ENCODE measurements at places on chromosomes 7 and 10.

DNA sequence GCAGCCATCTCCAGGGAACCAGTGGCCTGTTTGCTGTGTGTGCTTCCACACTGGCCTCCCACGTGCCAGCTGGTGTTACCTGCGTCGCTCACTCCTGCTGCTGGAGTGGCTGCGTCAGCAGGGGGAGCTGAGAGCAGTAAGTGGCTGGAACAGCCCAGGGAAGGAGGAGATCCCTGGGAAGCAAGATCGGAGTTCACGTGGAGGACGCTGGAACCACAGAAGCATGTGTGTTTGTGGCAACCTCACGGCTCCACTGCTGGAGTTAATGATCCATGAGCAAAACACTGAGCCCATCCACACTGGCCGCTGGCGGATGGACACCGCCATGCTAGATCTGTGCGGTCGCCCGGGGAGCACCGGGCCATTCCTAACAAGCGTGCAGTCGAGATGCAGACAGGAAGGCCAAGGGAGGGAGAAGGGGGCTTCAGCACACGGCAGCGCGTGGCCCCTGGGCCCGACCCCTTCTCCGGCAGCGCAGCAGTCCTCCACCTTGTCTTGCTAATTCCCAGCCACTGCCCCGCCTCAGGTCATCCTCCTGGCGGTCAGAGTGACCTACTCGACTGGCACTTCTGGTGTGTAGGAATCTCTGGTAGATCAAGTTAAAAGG lies 68.5 kb upstream of the EEPD1 start:
- no peaks in the 10 kb centered on the region for H3K27me3 ChIP-seq
- no peak overlapping the region for H3K4me3 ChIP-seq
- no peak overlapping the region for H3K27ac ChIP-seq

- no peak overlapping the region for H3K27ac ChIP-seq
- H3K4me1 ChIP-seq = no peaks in the 10 kb centered on the region
- no peaks in the 10 kb centered on the region for H3K27me3 ChIP-seq
- peaks cover 28% of the 10 kb centered on the region for H3K36me3 ChIP-seq
- no peak overlapping the region for H3K4me3 ChIP-seq
These were observed 249.2 kb downstream of the ADK start for GRCh38 chr10:74400186-74400585.

DNA sequence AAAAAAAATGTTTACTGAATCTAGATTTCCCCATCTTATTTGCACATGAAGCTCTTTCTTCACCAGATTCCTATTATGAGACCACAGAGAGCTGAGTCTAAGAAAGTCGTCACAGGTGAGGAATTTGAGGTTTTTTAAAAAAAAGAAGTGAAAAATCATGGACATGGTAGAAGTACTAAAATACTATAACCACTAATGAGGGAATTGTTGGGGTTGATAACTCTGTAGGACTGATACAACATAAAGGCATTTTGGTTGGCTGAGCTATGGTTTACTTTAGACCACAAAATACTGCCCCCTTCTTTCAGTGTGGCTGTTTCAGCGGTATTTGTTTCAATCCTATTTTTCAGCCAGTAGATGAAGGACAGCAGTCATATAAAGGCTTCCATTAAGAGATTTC lies 1111.3 kb downstream of the TYW1 start:
- H3K36me3 ChIP-seq = no peaks in the 10 kb centered on the region
- no peaks in the 10 kb centered on the region for H3K27me3 ChIP-seq
- no peak overlapping the region for H3K27ac ChIP-seq
- H3K4me1 ChIP-seq = no peaks in the 10 kb centered on the region
- H3K4me3 ChIP-seq = no peak overlapping the region

DNA sequence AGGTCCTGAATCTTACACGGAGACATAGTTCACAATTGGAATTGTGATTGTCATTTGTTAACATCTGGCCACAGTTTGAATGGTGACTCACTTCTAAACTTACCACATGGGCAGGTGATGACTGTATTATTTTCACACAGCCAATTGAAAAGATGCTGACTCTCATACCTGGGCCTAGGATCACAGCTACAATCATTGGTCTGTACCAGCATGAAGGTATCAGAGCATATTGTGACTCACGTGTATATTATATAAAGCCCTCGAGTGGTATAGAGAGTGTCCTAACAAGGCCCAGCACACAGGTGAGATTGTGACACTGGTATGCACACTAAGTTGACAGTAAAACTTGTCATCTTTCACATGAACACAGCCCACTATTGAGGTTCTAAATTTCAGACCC lies 9.4 kb upstream of the ZNF107 start:
- no peaks in the 10 kb centered on the region for H3K27me3 ChIP-seq
- no peaks in the 10 kb centered on the region for H3K36me3 ChIP-seq
- DNase-seq = no peak

DNA sequence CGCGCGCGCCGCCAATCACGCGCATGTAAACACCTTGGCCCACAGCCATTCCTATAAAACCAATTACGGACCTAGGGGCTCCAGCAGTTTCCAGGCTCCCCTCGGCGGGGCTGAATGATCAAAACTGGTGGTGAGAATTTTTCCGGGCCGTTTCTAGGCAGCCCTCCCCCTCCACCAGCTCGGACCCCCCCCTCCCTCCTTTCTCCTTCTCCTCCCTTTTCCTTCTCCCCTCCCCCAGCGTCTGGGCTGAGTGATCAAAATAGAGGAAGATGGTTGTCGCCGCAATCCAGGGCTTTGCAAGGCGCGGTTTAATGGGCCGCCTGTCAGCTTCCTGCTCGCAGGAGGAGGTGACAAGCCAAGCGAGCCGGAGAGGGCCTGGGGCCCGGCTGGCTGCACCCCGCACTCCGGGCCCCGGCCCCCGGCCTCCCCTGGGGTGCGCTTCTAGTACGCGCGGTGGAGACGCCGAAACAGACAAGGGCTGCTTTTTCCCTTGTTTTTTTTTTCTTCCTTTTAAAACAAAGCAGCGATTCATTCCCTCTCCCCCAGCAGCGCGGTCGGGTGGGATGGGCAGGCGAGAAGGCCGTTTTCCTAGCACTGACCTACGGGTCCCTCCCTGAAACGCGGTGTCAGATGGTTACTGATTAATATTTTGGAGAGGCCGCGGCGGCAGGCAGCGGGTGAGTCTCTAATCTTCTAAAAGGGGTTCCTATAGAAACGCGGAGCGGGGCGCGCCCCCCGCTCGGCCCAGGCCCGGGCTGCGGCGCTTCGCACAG lies 528 bp upstream of the TNRC18 start:
- H3K4me1 ChIP-seq = no peaks in the 10 kb centered on the region
- H3K27me3 ChIP-seq = no peaks in the 10 kb centered on the region
- DNase-seq = peak; percentile 94
- no peaks in the 10 kb centered on the region for H3K36me3 ChIP-seq

DNA sequence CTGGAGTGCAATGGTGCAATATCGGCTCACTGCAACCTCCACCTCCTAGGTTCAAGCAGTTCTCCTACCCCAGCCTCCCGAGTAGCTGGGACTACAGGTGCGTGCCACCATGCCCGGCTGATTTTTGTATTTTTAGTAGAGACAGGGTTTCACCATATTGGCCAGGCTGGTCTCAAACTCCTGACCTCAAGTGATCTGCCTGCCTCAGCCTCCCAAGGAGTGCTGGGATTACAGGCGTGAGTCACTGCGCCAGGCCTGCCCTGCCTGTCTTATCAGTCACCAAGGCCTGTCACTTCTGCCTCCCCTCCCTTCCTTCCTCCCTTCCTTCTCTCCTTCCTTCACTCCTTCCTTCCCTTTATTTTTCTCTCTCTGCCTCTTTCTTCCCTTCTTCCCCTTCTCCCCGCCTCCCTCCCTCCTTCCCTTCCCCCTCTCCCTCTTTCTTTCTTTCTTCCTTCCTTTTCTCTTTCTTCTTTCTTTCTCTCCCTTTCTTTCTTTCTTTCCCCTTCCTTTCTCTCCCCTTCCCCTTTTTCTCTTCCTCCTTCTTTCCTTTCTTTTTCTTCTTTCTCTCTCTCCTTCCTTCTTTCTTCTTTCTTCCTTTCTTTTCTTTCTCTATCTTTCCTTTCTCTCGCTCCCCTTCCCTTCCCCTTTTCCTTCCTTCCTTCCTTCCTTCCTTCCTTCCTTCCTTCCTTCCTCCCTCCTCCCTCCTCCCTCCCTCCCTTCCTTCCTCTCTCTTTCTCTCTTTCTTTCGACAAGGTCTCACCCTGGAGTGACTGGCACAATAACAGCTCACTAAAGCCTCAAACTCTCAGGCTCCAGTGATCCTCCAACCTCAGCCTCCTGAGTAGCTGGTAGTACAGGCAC lies 3.1 kb upstream of the ST7 start:
- no peaks in the 10 kb centered on the region for H3K36me3 ChIP-seq
- no peak for DNase-seq
- no peak overlapping the region for H3K27ac ChIP-seq

DNA sequence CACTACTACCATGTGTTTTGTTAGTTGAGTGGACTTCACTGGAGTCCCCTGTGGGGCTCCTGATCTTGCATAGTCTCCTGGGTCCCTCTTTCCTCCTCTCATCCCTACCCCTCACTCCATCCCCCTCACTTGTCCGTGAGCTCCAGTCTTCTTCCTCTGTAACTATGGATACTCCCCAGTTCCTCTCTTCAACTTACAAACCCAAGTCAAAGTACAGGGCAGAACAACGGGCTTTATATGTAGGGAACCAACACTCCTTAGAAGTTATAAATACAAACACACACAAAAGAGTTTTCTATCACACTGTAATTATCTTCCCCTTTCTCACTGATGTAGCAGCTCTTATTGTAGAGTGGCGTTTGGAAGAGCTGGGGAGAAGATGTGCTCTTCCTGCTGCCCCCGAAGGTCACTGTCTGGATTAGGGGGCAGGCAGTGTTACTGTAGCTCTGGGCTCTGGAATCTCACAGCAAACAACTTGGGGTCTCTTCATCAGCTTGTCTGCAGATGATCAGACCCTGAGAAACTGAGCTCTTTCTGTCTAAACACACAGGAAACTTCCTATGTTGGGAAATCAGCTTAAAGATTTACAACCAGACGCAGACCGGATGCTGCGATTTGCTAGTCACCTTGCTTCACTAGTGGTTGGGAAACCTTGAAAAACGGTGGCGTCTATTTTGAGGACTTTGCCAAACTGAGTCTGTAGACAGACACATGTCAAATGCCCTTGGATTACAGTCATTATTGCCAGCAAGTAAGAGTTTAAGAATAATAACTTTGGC lies 13.6 kb downstream of the SNX10 start:
- no peaks in the 10 kb centered on the region for H3K27me3 ChIP-seq
- H3K4me1 ChIP-seq = no peaks in the 10 kb centered on the region
- no peaks in the 10 kb centered on the region for H3K36me3 ChIP-seq
- no peak overlapping the region for H3K27ac ChIP-seq
- DNase-seq = no peak
- H3K4me3 ChIP-seq = no peak overlapping the region

DNA sequence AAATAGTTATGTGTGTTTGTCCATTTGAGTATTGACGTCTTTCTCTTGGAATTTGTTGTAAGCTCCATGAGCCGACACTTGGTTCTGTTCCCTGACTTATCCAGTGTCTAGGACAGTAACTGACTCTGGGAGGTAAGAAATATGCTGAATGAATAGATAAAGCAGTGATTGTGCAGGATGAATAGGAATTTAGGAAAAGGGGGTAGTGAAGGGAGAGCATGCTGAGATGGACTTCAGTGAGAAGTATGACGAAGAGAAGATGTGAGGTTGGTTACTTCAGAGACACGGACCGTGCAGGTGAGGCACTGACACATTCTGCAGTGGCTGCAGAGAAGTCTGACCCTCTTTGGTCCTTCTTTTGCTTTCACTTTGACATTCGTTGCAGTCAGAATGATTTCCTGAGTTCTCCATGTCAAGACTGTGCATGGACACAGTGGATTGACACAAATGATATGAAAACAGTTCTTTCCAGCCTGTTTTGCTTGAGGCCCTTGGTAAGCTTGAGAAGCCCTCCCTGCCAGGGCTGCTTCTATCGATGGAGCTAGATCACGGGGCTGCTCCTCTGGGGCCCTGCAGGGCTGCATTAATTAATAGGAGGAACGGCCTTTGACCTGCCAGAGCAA lies 261.5 kb upstream of the SORCS1 start:
- no peaks in the 10 kb centered on the region for H3K36me3 ChIP-seq
- no peak overlapping the region for H3K27ac ChIP-seq
- DNase-seq = no peak
